NCI-H146 (cell line): ENCODE measurements at places on chromosomes 12 and 14.

- DNase-seq: no peak
Observed at GRCh38 chr14:93997916-93998870, 1.1 kb downstream of the CCDC197 start.

GRCh38 chr12:42481368-42481767, 108.2 kb downstream of the PRICKLE1 start:
- DNase-seq: no peak

GRCh38 chr12:99067171-99067785, 422.2 kb downstream of the APAF1 start:
- no peak for DNase-seq

DNA sequence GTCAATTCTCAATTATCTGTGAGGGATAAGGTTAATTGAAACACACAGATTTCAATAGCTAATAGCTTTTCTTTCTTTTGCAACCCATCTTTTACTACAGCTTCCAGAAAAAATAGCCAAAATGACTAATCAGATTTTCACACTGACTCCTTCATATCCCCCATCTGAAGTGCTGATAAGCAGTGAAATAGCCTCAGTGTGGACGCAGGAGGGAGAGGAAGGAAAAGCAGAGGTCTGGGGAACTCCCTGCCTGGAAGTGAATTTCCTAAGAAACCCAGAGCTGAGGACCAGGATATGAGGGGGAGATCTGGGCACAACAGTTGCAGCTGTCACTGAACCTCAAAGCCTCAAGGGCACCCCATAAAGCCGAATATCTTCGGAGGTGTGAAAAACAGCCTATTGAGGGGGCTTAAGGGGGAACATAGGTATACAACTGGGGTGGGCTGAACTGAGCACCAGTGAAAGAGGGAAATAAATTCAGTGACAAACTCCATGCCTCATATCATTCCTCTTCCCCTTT, 60.9 kb downstream of the EMP1 start:
- no peak for DNase-seq

DNA sequence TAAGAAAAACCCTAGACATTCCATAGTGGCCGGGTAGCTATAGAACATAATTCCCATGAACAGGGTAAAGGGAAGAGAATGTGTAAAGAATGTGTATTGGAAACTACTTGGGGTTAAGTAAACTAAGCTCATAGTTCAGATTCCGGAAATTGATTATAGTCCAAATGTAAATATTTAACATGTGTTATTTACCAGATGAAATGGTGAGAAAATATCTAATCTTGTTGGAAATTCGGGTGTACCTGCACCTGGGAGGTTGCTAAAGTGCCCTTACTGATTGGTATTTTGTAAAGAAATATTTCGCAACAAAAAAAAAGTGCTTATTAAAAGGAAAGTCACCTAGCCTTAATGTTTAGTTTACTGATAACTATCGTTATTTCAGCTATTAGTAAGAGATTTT, 14.4 kb downstream of the RASSF9 start:
- peak; percentile 44 for DNase-seq

- DNase-seq: peak; percentile 62
Observed at GRCh38 chr14:37597538-37597913, 2.1 kb downstream of the TTC6 start.

GRCh38 chr14:49942090-49942489, 49.2 kb downstream of the ARF6 start:
- DNase-seq: no peak

DNA sequence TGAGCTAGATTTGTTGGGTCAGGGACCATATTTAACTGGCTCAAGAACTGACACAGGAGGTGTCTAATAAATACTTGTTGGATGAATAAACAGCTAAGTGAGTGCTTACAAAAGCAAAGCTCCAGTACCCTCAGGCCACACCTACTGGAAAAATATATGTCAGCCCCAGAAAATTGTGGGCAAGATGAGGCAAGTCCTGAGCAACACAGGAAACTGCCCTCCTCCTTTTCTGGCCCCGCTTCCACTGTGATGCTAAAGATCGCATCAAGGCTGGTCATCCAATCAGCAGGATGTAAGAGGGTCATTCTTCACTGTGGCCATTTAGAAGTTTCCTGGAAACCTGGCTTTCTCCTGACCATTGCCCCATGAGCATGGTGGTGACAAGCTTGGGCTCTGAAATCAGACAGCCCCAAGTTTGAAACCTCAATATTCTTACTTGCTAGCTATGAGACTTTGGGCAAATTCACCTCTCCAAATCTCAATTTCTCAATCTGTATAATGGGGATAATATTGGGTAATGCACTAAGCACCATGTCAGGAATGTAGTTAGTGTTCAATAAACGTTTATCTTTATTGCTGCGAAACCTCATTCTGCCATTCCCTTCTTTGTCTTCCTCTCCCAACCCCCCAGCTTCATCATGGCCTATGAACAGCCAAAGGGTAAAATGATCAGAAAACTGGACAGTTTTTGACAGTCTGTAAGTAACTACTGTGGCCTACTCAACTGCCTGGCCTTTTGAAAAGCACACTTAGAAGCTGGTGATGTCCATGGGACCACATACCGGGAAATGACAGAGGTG, 139.3 kb upstream of the PZP start:
- DNase-seq: peak; percentile 19

DNA sequence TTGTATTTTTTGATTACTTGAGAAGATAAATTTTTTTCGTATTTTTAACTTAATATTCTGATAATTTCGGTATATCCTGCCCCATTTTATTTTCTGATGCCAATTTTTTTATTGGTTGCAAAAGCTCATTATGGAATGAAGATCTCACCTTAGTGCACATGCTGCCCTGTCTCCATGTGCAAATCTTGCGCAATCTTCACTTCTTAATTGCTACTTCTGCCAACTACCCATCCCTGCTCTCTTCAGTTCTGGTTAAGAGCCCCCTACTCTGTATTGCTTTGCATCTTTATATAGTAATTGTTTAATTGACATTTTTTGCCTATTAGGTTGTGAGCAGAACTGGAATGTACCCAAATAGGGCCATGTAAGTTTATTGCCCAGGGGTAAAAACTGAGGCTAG, 20.5 kb upstream of the LRRK2 start:
- DNase-seq: no peak

- no peak for DNase-seq
Observed at GRCh38 chr14:96576359-96576758, 74.2 kb downstream of the PAPOLA start.

- DNase-seq: no peak
Observed at GRCh38 chr12:6952121-6952862, 1.1 kb downstream of the PTPN6 start.

DNA sequence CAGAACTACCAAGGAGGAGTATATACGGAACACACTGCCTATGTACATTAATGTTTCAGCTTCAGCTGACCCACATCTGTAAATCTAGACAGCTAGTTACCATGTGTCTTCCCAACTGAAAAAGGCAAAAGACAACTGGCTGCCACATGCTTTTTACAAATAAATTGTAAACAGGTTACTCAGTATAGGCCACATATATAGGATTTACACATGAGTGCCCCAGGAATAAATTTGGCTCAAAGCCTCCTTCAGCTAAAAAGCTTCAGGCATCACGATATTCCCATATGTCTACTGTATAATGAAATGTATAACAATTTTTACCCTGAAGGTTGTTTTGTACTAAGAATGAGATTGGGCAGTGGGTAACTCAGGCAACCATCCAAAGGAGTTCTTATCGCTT, 175.9 kb upstream of the BMP4 start:
- no peak for DNase-seq

DNA sequence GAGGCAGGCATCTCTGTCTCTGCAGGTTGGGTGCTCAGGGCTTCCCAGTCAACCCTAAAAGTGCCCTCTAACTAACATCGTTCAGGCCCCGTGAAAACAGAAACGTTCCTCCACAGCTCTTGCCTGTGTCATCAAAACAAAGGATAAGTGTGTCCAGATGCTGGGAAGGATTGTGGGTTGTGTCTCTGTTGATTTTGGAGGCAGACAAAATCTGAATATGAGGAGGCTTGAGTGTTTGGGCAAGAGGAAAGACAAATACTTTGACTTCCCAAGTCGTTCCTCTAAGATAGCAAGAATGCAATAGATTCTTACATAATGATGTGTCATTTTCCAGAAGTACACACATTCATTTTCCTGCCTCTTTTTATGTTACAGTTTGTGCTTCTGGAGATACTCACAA, 52.9 kb downstream of the SERPINA3 start:
- no peak for DNase-seq

DNA sequence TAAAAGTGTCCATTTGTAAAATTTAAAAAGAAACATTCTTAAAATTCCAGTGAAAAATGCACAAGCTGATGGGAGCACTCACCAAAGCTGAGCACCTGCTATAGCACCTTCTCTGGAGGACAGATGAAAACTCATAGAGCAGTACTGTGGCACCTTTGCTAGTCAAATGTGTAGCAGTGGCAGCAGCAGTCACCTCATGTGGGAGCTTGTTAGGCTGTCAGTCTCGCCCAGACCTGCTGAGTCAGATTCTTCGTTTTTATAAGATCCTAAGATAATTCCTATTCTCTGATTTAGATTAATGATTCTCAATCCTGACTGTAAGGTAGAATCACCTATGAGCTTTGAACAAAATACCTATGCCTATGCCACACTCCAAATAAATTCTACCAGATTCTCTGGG, 325.8 kb downstream of the RPL10L start:
- no peak for DNase-seq

DNA sequence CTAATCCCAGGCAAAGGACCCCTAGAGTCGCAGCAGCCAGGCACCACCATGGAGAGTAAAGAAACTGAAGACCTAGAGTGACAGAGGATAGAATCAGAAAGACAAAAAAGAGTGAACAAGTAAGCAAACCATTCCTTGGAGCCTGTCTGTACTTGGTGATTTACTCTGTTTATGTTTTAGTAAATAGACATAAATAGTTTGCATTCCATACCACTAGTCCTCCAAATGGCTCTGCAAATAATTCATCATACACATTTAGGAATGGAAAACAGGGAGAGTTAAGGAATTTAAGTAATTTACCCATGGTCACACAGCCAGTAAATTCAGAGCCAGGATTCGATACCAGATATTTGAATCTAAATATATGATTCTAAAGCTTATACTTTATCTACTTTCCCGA, 2.8 kb downstream of the OLR1 start:
- DNase-seq: no peak

DNA sequence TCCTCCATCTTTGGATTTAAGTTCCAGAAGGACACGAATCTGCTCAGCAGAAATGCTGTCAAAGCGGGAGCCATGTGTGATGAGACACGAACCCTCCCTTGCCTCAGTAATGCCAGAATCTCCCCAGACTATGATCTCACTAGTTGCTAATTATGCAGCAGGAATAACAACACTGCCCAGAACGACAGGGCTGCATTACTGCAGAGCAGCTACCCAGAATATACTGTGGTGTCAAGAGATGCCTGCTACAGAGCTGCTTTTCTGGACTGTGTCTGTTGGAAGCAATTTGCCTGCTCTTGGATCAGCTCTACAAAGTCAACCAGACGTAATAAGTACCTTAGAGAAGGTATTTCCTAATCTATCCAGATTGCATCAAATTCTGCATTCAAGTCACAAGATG, 5.5 kb downstream of the CSRNP2 start:
- DNase-seq: no peak

DNA sequence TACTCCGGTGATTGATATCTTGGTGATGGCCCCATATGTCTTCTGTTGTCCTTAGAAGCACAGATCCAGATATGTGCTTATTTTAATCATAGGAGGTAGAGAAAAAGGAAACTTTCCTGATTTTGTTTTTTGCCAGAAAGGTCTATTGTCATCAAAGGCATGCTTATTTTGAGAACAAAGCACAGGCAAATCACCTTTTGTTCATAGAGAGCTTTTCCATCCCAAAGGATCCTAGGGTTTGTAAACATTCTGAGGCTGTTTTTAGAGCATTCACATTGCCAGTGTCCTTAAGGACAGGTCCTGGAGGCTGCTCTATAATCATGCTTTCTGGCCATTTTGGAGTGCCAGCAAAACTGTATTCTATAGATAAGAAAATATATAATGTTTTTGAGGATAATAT, 148.5 kb upstream of the SEL1L start:
- no peak for DNase-seq

GRCh38 chr12:102465762-102466560, 14.4 kb downstream of the IGF1 start:
- no peak for DNase-seq

- DNase-seq: peak; percentile 27
Observed at GRCh38 chr14:104749111-104749649, 3.8 kb upstream of the SIVA1 start.

GRCh38 chr14:24113379-24113800, 1.2 kb upstream of the DCAF11 start:
- DNase-seq: no peak

DNA sequence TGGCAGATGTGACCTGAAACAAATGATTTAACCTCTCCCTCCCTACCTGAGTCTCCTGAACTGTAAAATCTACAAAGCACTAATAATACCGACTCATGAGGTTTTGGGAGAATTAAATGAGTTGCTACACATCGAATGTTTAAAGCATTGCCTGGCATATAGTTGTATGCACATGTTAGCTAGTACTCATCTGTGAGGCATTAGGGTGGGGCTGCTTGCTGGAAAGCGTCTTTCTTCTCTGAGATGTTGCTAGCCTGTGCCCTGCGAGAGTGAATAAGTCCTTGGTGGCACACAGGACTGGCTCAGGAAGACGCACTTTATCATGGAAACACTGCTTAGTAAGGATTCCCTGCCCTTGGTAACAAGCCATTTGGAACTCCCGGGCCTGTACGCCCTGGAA, 6.1 kb downstream of the RAPGEF3 start:
- no peak for DNase-seq

GRCh38 chr12:39915249-39915648, 190.6 kb downstream of the SLC2A13 start:
- no peak for DNase-seq

GRCh38 chr12:7833831-7834230, 38.9 kb downstream of the SLC2A14 start:
- DNase-seq: no peak

- DNase-seq: no peak
Observed at GRCh38 chr14:81123811-81124210, 96.9 kb downstream of the GTF2A1 start.

DNA sequence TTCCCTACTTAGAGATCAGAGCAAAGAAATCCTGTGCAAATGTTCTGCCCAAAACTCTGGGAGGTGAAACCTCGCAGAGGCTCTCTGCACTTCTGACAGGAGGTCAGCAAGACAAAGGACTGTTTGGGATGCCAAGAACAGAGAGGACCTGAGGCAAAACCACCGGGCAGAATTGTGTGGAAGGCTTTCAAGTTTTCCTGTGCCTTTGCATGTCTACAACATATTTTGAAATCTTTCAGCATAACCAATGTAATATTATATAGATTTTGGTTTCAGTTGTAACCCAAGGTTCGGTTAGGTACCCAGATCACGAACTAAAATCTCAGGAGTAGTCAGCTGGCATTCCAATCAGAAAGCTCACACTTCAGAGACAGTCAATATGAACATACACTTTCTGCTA, 99.4 kb upstream of the PLEKHA5 start:
- DNase-seq: no peak

DNA sequence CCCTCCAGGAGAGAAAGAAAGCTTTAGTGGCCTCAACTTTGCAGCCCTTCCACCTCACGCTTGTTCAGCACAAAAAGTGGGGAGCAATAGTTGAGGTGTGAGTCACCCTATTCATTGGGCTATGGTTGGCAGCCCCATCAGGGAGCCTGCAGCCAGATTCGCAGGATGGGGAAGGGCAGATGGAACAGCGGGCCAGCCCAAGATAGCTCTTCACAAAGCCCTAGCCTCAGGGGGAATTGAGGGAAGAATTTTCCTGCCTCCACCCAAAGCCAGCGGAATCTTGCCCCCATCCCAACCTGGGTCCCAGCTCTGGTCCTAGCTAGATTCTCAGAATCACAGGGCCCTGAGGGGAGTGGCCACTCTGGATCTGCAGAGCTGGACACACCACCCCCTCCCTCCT, 3.6 kb upstream of the KRT5 start:
- DNase-seq: no peak
